Stimulated activated CD8-positive, alpha-beta memory T cell treated with anti-CD3 and anti-CD28 coated beads, Interleukin-4, amount 100 ng/mL, for 48 hours (primary cell): ENCODE measurements at places on chromosomes 1 and 21.

- no peak for DNase-seq
Measured at GRCh38 chr1:53625049-53625448, 113.9 kb downstream of the GLIS1 start.

- no peak for DNase-seq
Measured at GRCh38 chr1:168224991-168225390, 813 bp upstream of the SFT2D2 start.

GRCh38 chr1:45840704-45841103, 37.3 kb downstream of the MAST2 start:
- DNase-seq, result no peak

GRCh38 chr1:159015440-159015909, 5.8 kb downstream of the IFI16 start:
- peak; percentile 75 for DNase-seq

- DNase-seq, result no peak
Measured at GRCh38 chr1:204041232-204041767, 31.6 kb upstream of the SOX13 start.

GRCh38 chr1:167621780-167622313, 8.2 kb upstream of the RCSD1 start:
- peak; percentile 12 for DNase-seq

- DNase-seq, result no peak
Measured at GRCh38 chr1:28064064-28064463, 24.3 kb downstream of the EYA3 start.

DNA sequence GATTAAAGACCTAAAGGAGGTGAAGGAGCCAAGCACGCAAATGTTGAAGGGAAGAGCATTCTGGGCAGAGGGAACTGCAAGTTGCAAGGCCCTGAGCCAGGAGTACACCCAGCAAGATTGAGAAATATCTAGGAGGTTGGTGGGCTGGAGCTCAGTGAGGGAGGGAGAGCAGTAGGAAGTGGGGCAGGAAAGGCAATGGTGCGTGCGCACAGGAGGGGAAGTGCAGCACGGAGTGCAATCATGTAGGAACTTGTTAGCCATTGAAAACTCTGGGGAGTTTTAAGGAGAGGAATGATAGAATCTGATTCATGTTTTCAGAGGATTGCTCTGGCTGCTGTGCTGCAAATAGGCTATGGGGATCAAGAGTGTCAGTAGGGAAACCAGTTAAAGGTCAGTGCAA, 13.2 kb upstream of the IGSF3 start:
- no peak for DNase-seq

GRCh38 chr1:163834778-163835177, 513.0 kb downstream of the NUF2 start:
- DNase-seq, result no peak

GRCh38 chr1:56920591-56921001, 45.2 kb downstream of the C8B start:
- DNase-seq, result no peak

- DNase-seq, result no peak
Measured at GRCh38 chr1:32142446-32143301, 34.8 kb downstream of the KPNA6 start.

DNA sequence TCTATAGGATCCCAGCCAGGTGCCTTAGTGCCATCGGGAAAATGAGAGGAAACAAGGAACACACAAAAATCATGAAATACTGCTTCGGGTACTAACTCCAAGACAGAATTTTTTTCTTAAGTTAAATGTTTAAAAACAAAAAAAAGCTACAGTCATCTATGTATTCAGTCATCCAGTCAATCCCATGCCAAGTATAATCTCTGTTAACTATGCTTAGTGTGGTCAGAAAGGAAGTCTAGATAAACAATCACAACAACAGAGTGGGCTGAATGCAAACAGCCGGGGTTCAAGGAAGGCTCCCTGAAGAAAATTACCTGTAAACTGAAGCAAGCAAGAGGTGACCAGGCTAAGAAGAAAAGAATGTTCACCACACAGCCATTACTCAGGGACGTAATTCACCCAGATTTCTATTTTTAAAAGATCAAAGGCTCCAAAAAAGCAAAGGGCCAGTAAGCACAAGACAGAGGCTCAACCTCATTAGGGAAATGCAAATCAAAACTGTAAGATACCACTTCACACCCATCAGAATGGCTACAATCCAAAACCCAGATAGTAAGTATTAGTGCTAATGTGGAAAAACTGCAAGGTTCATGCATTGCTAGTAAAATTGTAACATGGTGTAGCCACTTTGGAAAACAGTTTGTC, 53.0 kb downstream of the RERE start:
- DNase-seq, result no peak

- no peak for DNase-seq
Measured at GRCh38 chr1:209463441-209463840, 120.1 kb upstream of the CAMK1G start.

DNA sequence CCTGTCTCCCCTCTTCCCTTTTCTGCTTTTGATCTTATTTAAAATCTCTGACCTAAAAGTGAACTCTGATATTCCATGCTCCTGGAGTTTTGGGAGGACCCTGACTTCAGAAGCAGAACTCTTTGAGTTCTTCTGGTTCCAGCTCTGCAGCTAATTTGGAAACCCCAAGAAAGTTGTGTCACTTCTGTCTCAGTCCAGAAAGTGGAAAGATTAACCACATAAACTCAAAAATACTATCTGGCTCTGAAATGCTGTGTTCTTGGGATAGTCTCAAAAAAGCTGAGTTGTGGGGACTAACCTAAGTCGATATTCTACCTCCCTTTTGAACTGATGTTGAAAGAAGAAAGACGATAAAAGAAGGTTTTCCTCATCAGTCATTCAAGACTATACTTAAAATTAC, 59.8 kb downstream of the ITPKB start:
- DNase-seq, result no peak

GRCh38 chr21:38716942-38717341, 88.8 kb upstream of the ETS2 start:
- no peak for DNase-seq

DNA sequence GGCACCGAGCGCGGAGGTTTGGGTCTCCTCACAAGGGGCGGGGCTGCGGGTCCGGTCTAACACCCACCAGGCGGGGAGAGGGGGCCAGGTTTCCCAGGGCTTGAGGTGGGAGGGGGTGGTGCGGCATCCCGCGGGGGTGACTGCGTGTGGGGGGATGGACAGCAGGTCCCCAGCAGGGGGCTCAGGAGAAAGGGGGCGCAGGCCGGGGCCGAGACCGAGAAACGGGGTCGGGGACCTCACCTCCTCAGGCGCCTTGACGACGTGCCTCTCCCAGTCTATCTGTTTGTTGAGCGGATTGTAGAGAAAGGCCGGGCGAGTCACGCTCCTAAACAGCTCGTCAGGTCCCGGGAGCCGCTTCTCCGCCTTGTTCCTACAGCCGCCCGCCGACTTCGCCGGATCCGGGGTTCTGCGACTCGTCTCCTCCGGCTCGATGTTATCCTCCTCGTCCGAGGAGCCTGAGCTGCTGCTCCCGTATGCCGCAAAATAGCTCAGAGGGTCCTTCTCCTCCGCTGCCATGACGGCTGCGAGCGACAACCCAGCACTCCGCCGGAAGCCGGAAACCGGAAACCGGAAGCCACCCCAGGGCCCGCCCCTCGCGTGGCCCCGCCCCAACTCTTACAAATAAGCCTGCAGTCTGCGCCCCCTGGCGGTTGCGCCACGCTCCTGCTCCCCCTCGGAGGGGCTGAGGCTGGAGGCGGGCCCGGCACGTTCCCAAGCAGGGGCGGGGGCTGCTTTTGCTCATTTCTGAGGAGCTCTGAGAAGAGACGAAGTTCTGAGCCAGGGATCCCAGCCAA, at the start of gene C1orf52:
Gene C1orf52, minus strand, starts transcription at position 545 of the 794 bp plus-strand sequence. Its CDS starts 29 bp downstream, at position 516.
- peak; percentile 99 for DNase-seq

DNA sequence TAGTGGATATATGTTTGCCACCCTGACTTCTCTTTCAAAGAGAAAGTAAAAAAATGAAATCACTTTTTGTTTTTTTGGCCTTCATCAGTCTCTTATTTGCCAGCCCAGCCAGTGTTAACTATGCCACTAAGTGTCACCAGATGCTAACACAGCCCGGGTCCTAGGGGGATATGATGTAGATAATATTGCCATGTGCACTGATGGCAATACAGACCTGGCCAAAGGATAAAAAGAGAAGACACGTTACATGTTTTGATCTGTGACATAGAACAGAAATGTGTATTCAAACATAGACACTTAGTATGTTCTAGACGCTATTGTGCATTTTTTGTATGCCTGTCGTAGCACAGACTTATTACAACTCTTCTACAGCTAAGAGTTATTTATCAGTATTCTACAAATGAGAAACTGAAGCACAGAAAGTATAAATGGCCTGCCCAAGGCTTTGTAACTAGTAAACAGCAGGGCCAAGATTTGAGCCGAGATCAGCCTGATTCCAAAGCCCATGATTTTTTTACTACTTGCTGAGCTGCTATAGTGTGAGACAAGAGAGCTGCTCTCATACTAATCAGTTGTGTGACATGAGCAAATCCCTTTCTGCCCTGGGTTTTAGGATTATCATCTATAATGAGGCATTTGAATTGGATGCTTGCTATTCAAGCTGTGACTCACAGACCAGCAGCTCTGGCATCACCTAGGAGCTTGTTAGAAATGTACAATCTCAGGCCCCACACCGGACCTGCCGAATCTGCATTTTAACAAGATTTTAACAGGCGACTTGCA, 6.3 kb downstream of the LRRC53 start:
- DNase-seq, result no peak

GRCh38 chr21:37370152-37371040, 3.8 kb downstream of the DYRK1A start:
- no peak for DNase-seq

DNA sequence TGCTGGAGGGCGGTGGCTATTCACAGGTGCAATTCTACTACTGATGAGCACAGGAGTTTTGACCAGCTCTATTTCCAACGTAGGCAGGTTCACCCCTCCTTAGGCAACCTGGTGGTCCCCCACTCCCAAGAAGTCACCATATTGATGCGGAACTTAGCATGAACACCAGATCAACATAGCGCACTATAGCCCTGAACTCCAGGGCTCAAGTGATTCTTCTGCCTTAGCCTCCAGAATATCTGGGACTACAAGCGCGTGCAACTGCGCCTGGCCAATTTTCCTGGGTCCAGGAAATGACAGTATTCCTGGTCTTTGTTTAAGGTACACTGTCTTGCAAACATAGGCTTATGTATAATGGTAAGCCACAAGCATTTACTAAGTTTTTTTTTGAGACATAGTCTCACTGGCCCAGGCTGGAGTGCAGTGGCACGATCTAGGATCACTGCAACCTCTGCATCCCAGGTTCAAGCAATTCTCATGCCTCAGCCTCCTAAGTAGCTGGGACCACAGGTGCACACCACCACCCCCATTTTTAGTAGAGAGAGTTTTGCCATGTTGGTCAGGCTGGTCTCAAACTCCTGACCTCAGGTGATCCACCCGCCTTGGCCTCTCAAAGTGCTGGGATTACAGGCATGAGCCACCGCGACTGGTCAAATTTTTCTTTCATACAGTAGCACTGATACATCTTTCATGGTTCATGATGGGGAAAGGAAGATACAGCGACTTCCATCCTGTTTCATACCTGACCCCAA, 12.6 kb downstream of the MCL1 start:
- DNase-seq, result no peak

GRCh38 chr1:16155537-16156410, at the start of gene EPHA2:
EPHA2 (minus strand) TSS chr1:16156069; CDS start chr1:16155932, 137 bp downstream.
- no peak for DNase-seq

GRCh38 chr1:8871965-8872399, 6.5 kb downstream of the ENO1 start:
- no peak for DNase-seq

GRCh38 chr1:240854367-240854766, 242.4 kb upstream of the GREM2 start:
- DNase-seq, result no peak

DNA sequence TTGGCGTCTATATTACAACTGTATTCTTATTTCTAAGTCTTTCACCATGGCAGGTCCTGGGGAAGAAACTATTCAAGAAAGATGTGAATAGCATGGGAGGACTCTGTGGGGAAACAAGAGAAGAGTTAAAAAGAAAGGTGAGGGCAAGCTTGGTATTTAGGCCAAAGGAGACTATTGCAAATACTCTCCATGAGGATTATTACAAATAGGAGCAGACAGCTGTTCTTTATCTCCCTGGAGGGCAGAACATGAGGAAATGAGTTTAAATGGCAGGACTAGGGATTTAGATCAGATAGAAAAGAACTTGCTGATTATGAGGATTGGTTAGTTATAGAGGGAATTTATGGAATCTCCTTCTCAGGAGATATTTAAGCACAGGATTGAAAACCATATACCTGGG, 186.8 kb downstream of the CDC7 start:
- DNase-seq, result no peak

DNA sequence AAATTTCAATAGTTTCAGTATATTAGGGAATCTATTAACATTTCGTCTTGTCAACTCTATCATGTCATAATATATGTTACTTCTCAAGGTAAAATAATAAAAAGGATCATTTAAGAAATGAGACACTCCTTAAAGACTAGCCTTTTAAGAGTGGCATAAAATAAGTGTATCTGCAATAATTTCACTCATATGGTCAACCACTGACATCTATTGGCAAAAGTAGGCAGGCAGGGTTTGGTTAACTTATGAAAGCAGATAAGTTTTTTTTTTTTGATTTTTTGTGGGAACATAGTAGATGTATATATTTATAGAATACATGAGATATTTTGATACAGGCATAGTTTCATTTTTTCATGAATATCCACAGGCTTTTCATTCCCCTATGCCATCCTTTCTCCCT, 5.5 kb upstream of the RGS21 start:
- DNase-seq, result no peak
